ENCODE measurements at places on chromosomes 12 and 14.

DNA sequence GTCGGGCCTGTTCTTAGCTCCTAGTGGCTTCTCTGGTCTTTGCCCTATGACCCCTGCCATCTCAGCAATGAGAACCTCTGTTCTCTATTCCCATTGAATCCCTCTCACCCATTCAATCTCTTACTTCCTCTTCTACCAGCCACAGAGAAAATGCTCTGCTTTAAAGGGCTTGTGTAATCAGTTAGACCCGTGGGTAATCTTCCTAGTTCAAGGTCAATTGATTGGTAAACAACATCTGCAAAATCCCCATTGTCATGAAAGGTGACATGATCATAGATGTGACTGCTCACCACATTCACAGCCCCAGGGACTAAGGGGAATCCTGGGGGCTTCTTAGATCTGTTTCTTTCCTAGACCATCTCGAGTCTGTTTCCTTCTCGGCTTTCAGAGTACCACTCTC lies 7.2 kb upstream of the CCDC197 start:
- DNase-seq = no peak

DNA sequence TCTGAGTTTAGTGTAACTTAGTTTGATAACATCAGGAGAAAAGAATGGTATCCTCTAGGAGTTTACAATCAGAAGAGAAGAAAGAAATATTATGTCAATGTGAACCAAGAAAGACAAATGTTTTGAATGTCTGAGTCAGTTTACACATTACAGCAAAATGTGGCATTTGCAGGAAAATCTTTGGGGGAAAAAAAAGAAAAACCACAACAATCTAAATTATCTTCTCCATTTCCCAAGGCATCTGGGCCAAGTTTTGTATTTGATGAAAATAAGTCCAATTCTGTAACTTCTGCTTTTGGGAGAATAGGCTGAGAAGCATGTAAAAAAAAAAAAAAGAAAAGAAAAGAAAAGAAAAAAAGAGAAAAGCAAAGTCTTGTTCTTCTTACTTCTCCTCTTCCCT lies 58.8 kb upstream of the FLRT2 start:
- DNase-seq = peak; percentile 31

- peak; percentile 76 for DNase-seq
Measured at GRCh38 chr14:90111895-90112534, 50.2 kb downstream of the KCNK13 start.

- DNase-seq = no peak
Measured at GRCh38 chr12:116784238-116784612, 46.1 kb downstream of the RNFT2 start.

DNA sequence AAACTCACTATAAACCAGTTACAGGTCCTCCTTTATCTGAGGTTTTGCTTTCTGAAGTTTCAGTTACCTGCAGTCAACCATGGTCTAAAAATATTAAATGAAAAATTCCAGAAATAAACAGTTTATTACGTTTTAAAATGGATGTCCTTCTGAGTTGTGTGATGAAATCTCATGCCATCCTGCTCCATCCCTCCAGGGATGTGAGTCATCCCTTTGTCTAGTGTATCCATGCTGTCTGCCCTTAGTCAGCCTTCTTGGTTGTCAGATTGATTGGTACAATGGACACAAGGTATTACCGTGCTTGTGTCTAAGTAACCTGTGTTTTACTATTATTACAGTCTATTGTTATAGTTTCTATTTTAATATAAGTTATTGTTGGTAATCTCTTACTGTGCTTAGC lies 328.3 kb downstream of the APAF1 start:
- DNase-seq = no peak

GRCh38 chr12:103336940-103337339 lies 158.8 kb downstream of the C12orf42 start:
- no peak for DNase-seq

DNA sequence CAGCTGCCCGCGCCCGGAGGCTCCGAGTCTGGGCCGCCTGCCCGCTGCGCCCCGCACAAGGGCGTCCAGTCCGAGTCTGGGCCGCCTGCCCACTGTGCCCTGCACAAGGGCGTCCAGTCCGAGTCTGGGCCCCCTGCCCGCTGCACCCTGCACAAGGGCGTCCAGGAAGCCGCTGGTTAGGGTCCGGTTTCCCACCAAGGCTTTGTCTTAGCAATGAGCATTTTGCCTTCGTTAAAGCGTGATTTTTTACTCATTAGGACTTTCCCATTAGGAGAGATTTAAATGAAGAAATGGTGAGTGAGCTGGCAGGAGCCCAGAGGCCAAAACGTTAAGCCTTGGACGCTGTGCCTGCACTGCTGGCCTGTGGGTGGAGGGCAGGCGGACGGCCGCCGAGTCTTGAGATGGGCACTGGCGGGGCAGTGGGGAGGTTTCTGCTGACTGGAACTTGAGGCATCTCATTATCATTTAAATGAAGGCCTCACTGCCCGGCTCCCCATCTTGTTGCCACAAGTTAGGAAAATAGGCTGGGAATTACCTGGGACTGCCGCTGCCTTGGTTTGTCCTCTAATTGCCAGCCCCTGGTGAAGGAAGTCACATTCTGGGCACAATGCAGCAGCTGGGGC lies 36.0 kb downstream of the FBRSL1 start:
- DNase-seq = no peak

- no peak for DNase-seq
Measured at GRCh38 chr14:105776924-105777323, 250.5 kb downstream of the TMEM121 start.

DNA sequence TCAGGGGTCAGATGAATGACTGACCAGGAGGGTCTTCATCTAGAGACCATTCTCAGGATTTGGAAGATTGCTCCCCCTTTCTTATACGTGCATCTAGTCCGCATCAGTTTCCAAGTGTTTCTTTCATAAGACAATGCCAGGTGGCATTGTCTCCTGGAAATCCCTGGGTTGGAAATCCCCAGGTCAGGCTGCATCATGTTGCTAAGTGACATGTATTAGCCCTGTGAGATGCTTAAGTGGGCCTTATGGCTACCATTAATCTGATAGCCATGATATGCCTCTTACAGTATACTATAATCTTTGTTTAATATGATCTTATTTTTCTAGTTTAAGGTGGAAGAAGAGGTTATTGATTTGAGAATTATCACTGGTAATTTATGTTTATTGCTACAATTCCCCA lies 92.8 kb downstream of the DIO3 start:
- DNase-seq = no peak

DNA sequence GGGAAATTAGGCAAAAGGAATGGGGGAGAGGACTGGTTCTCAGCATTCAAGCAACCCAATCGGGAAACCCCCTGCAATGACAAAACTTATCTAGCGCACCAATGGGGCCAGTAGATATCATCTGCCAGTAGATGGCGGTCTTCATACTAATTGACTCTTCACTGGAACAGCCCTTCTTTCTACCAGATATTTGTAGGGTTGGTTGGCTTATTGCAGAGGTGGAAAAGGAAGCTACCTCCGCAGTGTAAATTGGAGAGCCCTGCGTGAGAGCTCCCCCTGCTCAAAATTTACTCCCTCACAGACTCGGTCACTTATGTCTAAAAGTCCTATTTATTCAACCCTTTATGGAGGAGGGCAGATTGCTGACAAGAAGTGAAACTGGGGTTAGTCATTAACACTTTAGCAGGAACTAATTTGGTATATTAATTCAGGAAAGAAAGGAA lies 166.1 kb upstream of the CCND2 start:
- peak; percentile 29 for DNase-seq

- DNase-seq = no peak
Measured at GRCh38 chr12:86194721-86195120, 61.5 kb downstream of the MGAT4C start.

DNA sequence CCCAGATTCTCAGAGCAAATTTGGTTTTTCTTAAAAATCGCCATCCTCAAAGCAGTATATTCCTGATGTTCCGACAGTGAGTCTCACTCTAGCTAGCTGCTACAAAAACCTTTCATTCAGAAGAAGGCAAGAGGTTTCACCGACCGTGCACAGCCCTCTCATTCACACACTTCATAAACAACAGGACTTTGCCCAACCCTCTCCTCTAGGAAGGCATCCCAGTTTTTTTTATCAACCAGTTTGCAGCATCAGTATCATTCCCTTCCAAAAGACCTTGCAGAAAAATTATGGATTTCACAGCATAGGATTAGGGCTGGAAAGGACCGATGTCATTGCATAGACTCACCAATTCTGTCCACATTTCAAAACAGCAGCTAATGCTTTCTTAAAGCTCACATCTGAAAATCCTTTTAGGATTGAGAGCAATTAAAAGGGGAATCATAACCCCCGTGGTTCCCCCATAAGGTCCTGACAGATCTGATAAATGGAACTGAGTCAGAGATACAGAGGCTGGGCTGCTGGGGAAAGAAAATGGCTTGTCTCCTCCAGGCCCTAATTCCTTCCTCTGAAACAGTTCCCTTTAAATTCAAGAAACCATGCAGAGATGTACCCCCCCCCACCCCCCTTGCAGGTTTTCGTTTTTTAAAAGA lies 597 bp downstream of the SVOP start:
- DNase-seq = no peak

DNA sequence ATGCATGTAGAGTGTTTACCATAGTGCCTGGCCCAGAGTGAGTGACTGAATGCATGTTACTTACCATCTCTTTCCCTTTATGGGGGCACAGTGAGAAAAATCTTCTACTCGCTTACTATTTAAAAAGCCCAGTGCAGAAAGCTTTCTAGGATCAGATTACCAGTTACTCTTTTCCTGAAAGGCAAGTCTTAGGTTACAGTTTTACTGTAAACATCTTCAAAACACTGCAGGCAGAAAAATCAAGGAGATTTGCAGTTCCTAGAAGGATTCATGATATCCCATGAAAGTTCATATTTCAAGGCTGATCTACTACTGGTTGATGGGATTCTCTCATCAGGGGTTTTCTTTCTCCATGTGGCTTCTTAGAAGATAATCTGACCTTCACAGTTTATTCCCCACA lies 29.3 kb upstream of the DAAM1 start:
- no peak for DNase-seq

DNA sequence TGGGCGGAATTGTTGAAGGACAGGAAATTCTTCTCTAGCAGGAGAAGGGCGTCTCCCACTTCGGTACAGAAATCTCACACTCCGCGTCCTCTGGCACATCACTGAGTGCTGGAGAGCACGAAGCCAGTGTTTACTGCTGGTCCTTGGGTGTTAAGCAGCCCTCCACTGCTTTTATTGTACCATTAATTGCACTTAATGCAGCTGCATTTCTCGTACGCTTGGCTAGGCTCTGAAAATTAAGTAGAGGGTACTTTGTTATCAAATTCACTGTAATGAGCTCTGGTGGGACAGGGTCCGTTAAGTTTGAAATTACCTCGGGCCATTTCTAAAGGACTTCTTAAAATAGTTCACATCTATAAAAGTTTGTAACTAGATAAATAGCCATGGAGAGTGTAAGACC lies 411.2 kb downstream of the NPAS3 start:
- no peak for DNase-seq

- no peak for DNase-seq
Measured at GRCh38 chr12:130924966-130925665, 28.6 kb upstream of the ADGRD1 start.

- no peak for DNase-seq
Measured at GRCh38 chr14:24606297-24606696, 3.2 kb downstream of the GZMH start.

Measured in AG08395 (cell line).